ENCODE measurements at places on chromosomes 7 and 10. TPM values are rescaled to one million over a fixed set of nuclear protein-coding genes. Genes with fewer than 3 reads are reported as not detected.

Gene LBX1
- not detected for polyA plus RNA-seq

Gene OR6V1
- polyA plus RNA-seq: not detected

Gene PLXDC2
- polyA plus RNA-seq: 4.6 TPM

Gene ASB4
- polyA plus RNA-seq: 0.26 TPM

Gene NEUROD6
- polyA plus RNA-seq: not detected

Gene NME8
- not detected for polyA plus RNA-seq

Gene GATA3
- polyA plus RNA-seq: 1.2 TPM

DNA sequence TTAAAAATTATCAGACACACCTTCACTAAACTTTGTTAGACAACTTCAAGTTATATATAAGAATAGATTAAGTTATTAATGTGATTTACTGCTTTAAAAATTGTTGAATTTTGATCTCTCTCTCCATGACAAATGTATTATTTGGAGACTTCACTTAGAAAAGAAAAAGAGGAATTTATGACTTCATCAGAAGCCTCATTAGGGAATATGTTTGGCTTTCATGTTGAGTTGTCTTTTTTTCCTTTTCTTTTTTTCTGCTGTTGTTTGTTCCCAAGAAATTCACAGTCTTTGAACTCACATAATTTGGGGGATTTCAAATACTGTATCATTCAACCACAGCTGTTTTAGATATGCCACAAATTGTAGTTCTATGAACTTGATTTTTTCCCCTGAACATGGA lies 149.5 kb downstream of the PPP1R9A start:
- no peak for DNase-seq

- DNase-seq: peak; percentile 24
Measured at GRCh38 chr10:24951201-24952142, 934 bp downstream of the PRTFDC1 start.

DNA sequence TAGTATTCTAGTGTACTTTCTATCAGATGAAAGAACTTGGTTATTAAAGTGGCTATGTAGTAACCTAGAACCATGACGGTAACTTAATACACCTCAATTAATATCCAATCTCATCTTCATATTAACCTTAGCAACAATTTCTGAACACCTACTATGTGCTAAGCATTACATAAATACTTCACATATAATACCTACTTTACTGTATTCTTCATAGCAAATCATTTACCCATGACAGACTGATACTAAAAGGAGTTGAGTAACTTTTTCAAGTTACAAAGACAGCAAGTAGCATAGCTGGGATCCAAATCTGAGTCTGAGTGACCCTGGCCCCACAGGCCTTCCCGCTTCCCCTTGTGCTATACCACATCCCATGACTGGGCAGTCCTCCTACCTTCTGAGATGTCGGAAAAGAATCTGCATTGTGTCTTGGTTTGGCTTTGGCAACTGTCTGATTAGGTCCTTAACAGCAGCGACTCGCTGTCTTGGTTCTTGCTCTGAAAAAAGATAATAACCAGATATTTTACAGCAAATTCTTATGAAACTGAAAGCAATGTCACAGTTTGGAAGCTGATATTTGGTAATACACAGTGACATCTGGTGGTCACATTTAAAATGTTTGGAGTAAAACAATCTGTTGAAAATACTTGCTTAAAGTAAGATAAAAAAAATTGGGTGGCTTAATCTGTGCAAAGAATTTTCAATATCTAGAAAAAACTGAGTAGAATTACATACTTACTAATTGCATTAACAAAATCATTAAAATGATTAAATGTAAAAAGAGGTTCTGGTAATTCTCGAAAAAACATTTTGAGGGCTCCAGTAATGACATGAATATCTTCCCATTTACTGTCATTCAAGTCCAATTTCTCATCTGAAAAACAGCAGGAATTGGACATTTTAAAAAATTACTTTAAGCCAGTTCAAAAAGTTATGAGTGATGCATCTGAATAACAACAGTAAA lies 120.1 kb downstream of the ARHGAP12 start:
- no peak for DNase-seq

DNA sequence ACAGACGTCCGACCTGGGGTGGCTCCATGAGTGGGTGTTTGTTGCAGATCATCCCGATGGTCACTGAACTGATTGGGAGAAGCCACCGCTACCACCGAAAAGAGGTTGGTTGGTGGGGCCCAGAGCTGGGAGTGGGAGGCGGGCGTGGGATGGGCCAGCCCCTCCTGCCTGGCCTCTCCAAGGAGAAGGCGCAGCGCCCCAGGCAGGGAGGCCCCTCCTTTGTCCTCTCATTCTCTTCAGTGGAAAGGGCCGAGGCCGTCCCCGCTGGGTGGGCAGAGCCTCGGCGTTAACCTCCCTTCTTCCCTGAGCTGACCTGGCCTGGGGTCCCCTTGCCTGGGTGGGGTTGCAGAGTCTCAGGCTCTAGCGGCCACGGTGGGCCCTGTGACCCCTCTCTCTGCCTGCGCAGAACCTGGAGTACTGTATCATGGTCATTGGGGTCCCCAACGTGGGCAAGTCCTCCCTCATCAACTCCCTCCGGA lies 5.2 kb downstream of the MTG1 start:
- no peak for DNase-seq

DNA sequence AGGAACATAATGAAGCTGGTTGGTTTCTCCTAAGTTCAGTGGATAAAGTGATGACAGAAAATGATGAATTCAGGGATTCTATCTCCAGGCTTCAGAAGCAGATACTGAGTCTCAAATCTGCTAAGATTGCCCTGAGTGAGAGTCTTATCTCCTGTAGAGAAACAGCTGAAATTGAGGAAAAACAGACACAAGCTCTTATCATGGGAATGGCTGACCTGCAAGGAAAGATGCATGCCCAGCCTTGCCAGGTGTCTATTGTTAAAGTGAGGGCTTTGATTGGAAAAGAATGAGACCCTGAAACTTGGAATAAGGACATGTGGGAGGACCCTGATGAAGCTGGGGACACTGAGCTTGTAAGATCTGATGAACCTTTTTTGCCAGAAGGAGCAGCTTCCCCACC lies 100.3 kb downstream of the DNAJB9 start:
- no peak for DNase-seq

DNA sequence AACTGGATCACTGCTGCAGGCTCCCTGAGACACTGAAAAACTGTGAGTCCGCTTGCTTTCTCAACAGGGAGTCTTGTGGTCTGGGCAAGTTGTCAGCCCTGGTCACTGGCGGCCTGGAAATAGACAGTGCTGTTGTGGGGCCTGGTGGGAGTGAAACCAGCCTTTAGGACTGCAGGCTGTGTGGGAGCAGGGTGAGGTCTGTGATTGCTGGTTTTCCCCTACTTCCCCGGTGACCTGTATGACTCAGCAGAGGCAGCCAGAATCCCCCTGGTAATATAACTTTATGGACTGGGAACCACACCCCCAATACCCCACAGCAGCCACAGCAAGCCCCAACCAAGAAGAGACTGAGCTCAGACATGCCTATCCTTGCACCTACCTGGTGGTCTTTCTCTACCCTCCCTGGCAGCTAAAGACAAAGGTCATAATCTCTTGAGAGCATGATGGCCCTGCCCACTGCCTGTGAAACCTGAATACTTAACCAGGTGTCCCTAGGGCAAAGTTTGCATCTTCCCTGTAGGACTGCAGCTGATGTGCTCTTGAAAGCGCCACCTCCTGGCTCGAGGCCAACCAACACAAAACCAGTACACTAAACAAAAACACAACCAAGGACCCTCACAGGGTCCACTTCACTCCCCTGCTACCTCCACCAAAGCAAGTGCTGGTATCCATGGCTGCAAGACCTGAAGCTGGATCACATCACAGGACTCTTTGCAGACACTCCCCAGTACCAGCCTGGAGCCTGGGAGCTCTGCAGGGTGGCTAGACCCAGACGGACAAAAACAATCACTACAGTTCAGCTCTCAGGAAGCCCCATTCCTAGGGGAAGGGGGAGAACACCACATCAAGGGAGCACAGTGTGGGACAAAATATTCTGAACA lies 7.2 kb upstream of the ADAM22 start:
- no peak for DNase-seq

- no peak for DNase-seq
Measured at GRCh38 chr10:100774876-100775275, 29.5 kb downstream of the PAX2 start.

GRCh38 chr7:100173806-100174495 lies 3.2 kb downstream of the GPC2 start:
- DNase-seq: no peak

DNA sequence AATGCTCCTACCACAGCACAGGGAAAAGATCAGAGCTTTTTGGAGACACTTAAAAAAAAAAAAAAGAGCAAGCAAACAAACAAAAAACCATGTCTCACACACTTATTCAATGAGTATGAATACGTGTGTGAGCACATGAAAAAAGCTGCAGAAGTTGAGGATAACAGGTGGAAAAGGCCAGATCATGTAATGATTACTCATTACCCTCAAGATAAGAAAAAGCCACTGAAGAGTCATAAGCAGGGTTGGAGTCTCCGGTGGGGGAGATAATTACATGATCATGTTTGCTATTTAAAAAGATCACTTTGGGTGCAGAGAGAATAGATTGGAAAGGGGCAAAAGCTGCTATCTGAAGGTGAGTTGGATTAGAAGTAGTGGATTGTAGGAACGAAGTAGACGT lies 77.0 kb downstream of the POU6F2 start:
- no peak for DNase-seq

DNA sequence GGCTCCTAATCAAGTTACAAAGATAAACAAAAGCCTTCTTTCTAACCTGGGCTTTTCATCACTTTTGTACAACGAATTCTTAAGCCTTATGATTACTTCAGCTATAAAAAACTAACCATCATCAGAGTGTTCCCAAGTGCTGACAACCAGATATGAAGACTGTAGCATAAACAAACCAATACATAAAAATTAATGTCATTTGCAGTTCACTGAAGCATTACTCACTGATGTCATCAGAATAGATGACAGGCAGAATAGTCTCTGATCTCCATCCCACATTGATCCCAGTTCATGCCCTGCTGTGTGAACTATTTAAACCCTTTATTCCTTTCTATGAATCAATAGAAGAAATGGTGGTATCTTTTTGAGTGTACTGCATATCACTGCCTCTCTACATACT lies 84.4 kb downstream of the DNAJC1 start:
- DNase-seq: no peak
